Esophagus muscularis mucosa (tissue), 4 donors: ENCODE measurements at places on chromosomes 3 and 15. TPM values are rescaled to one million over a fixed set of nuclear protein-coding genes. Genes with fewer than 3 reads are reported as not detected.

Gene TRMT10C
- total RNA-seq: 14.4 TPM

Gene ZNF80
- total RNA-seq: not detected

Gene LINGO1
- 2.2 TPM for total RNA-seq

Gene ADGRG7
- total RNA-seq: not detected

Gene HRG
- not detected for total RNA-seq

Gene CCR1
- 5.3 TPM for total RNA-seq

Gene AADACL2
- total RNA-seq: 0.26 TPM

Gene GOLGA8S
- total RNA-seq: not detected

GRCh38 chr3:159865041-159865579, 123.5 kb upstream of the IL12A start:
- H3K36me3 ChIP-seq: no peaks in the 10 kb centered on the region
- no peaks in the 10 kb centered on the region for H3K27me3 ChIP-seq
- H3K27ac ChIP-seq: peak overlapping the region; percentile 59

- no peak overlapping the region for H3K4me3 ChIP-seq
- no peaks in the 10 kb centered on the region for H3K27me3 ChIP-seq
- DNase-seq: peak; percentile 90
- H3K27ac ChIP-seq: no peak overlapping the region
Measured at GRCh38 chr15:98503970-98504369, 144.4 kb upstream of the IGF1R start.

- H3K4me1 ChIP-seq: peaks cover 11% of the 10 kb centered on the region
- H3K4me3 ChIP-seq: no peak overlapping the region
- no peak overlapping the region for H3K27ac ChIP-seq
- no peaks in the 10 kb centered on the region for H3K36me3 ChIP-seq
Measured at GRCh38 chr15:100853676-100854440, 25.8 kb upstream of the ALDH1A3 start.

DNA sequence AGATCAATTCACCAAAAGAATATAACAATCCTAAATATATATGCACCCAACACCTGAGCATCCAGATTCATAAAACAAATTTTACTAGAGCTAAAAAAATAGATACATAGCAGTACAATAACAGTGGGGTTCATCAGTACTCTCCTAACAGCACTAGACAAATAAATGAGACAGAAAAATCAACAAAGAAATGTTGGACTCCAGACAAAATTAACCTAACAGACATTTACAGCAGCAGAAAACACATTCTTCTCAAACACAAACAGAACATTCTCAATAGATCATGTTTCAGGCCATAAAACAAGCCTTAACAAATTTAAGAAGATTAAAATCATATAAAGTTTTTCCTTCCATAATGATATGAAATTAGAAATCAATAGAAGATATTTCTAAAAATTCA, 124.8 kb upstream of the NECTIN3 start:
- H3K36me3 ChIP-seq: no peaks in the 10 kb centered on the region
- no peaks in the 10 kb centered on the region for H3K27me3 ChIP-seq
- DNase-seq: no peak
- no peaks in the 10 kb centered on the region for H3K4me1 ChIP-seq

GRCh38 chr3:8981296-8981695, 18.0 kb upstream of the RAD18 start:
- no peak overlapping the region for H3K27ac ChIP-seq
- peaks cover 31% of the 10 kb centered on the region for H3K27me3 ChIP-seq
- no peak overlapping the region for H3K4me3 ChIP-seq
- H3K36me3 ChIP-seq: no peaks in the 10 kb centered on the region
- DNase-seq: no peak
- H3K4me1 ChIP-seq: peaks cover 5% of the 10 kb centered on the region

GRCh38 chr15:99433757-99434450, 131.9 kb upstream of the MEF2A start:
- no peaks in the 10 kb centered on the region for H3K36me3 ChIP-seq
- peaks cover 59% of the 10 kb centered on the region for H3K4me1 ChIP-seq
- DNase-seq: no peak
- H3K4me3 ChIP-seq: no peak overlapping the region

DNA sequence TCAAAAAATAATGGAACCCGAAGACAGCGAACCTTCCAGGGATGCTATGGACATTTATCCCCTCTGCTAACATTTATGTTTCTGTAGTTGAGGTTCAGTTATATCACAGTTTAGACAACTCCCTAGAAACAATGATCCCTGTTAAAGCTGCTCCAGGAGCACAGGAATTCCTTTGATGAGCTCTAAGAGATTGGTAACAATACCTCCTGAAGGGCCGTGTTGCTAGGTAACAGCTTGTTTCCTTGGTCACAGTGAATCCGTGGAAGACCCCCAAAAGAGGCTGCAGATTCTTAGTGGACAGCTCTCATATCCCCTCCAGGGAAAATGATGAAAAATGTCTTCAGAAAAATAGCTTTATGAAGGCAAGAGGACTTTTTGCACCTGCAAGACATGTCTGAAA, 160.2 kb downstream of the SERPINI1 start:
- H3K4me3 ChIP-seq: no peak overlapping the region
- H3K36me3 ChIP-seq: no peaks in the 10 kb centered on the region
- H3K27me3 ChIP-seq: no peaks in the 10 kb centered on the region
- no peak overlapping the region for H3K27ac ChIP-seq
- no peak for DNase-seq

GRCh38 chr3:109683746-109684145, 346.4 kb upstream of the DPPA4 start:
- H3K4me3 ChIP-seq: no peak overlapping the region
- H3K36me3 ChIP-seq: no peaks in the 10 kb centered on the region
- H3K4me1 ChIP-seq: peaks cover 16% of the 10 kb centered on the region
- no peaks in the 10 kb centered on the region for H3K27me3 ChIP-seq

DNA sequence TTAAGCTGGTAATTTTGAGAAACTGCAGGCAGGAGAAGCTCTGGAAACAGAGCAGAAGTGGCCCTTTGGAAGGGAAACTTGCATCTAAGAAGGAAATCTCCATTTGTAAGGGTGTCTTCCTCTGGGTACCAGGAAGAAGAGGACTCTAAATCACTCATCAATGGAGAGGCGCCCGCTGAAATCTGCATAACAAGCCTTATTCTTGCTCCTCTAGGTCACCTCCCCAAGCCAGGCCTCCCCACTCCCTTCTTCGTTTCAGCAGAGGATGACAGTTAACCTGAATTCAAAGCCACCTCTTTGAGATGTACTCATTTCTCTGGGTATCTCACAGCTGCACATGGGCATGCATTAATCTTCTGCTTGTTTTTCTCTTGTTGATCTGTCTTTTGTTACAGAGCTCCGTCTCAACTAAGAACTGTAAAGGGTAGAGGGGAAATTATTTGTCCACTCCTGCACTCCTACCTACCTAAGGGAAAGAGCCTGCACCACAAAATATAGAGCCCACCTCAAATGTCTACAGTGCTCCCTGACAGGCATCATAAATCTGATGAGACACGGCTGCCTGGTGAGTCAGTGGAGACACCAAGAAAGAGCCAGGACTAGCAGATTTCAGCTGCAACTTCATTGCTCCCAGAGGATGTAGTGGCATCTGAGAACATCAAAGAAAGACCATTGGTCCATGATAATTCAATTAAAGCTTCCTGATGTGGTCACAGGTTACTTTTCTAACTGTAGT, 51.5 kb downstream of the GABRB3 start:
- H3K27ac ChIP-seq: no peak overlapping the region

GRCh38 chr15:69304182-69304545, 5.5 kb downstream of the PAQR5 start:
- H3K36me3 ChIP-seq: no peaks in the 10 kb centered on the region
- H3K27ac ChIP-seq: no peak overlapping the region
- H3K4me3 ChIP-seq: no peak overlapping the region
- DNase-seq: no peak
- H3K4me1 ChIP-seq: peaks cover 7% of the 10 kb centered on the region

- DNase-seq: no peak
- peaks cover 35% of the 10 kb centered on the region for H3K4me1 ChIP-seq
- H3K4me3 ChIP-seq: no peak overlapping the region
- no peaks in the 10 kb centered on the region for H3K27me3 ChIP-seq
Measured at GRCh38 chr3:177109688-177110330, 87.5 kb downstream of the TBL1XR1 start.

DNA sequence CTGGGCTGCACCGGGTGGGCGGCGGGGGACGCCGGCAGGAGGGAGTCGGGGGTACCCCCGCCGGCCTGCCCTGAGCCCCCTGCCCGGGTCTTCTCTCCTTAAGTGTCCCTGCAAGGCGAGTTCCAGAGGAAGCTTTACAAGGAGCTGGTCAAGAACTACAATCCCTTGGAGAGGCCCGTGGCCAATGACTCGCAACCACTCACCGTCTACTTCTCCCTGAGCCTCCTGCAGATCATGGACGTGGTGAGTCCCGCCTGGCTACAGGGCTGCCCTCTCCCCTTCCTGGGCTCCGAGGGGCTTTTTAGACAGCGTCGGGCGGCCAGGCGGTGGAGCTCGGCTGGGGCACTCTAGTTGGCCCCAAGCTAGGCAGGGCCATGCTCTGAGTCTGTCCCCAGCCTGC, 480 bp downstream of the CHRNA7 start:
- H3K4me3 ChIP-seq: peak overlapping the region; percentile 67
- no peak overlapping the region for H3K27ac ChIP-seq
- H3K27me3 ChIP-seq: peaks cover 44% of the 10 kb centered on the region
- no peak for DNase-seq
- no peaks in the 10 kb centered on the region for H3K36me3 ChIP-seq
- peaks cover 22% of the 10 kb centered on the region for H3K4me1 ChIP-seq
